CD4-positive, alpha-beta T cell treated with Interleukin-6 for 4 hours (primary cell): ENCODE measurements at places on chromosomes 7 and 10.

GRCh38 chr7:79876848-79877252, 257.8 kb upstream of the GNAI1 start:
- DNase-seq: no peak

- no peak for DNase-seq
These were observed 1215.5 kb upstream of the LRRTM3 start for GRCh38 chr10:65710306-65710705.

GRCh38 chr7:2473496-2474180, 2.6 kb downstream of the GRIFIN start:
- DNase-seq: no peak

GRCh38 chr10:121684276-121684675, 86.0 kb upstream of the FGFR2 start:
- no peak for DNase-seq

GRCh38 chr7:12728192-12728538, 40.7 kb downstream of the ARL4A start:
- DNase-seq: no peak

- DNase-seq: no peak
These were observed 386.7 kb downstream of the SORCS1 start for GRCh38 chr10:106777841-106778240.

DNA sequence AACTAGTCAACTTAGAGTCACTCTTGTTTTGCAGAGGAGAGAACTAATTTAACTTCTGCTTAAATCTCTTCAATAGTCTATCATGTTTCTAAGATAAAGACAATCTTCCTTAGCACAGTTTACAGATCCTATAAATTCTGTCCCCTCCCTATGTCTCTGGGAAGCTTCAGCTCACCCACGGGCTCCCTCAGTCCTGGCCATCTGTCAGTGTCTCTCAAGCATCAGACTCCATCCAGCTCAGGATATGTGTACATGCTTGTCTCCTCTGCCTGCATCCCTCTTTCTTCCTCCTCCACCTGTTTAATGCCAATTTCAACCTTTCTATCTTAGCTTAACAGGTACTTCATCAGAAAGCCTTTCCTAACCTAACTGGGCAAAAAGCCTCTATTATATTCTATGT, 177.1 kb upstream of the PTER start:
- no peak for DNase-seq

DNA sequence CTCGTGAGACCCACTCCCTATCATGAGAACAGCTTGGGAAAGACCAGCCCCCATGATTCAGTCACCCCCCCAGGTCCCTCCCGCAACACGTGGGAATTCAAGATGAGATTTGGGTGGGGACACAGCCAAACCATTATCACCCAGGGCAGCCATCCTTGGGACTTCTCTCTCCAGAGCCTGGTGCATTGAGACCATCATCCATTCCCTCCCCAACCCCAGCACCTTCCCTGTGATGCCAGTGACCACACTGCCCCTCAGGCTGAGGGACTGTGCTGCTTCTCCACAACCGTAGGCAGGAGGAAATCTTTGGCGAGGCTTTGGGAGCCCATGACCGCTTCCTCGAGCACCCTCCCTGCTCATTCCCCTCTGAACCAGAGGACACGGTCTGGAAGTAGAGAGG, 64.4 kb downstream of the TACC2 start:
- DNase-seq: no peak

DNA sequence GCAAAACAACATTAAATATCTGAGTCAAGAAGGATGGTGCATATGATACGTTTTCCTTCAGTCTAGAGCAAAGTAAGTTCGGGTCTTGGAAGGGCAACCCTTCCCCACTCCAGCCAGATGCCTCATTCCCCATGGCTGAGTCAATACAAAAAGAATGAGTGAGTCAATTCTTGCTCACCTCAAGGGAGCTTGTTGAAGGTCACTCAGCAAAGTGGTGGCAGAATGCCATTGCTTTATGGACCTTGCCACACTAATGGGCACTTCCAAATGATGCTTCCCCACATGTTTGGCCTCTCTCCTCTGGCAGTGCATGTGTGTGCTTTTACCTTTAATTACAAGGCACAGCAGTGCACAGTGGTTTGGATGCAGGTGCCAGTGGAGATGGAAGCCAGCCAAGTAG, 296.5 kb downstream of the SORCS3 start:
- no peak for DNase-seq

DNA sequence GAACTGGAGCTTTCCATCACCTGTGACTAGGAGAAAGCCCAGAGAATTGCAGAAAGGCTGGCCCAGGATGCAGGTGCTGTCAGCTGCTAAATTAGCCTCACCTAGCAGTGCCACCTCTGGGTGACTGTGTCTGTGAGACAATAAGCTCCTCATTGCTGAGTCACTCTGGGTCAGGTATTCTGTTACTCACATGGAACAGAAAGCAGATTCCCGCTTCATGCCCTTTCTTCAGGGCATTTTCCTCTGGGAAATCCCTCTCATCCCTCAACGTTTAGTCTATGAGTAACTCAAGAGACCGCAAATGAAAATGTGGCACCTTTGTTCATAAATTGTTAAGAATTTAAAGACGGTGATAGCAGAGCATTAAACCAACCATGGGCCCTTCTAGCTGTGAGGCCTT, 184.0 kb downstream of the ADAM12 start:
- no peak for DNase-seq

- DNase-seq: no peak
These were observed 201.6 kb downstream of the TAX1BP1 start for GRCh38 chr7:27941522-27941921.

GRCh38 chr7:141381794-141382427, 169.3 kb upstream of the AGK start:
- no peak for DNase-seq

- DNase-seq: no peak
These were observed 73.6 kb downstream of the COBL start for GRCh38 chr7:51242881-51243518.

DNA sequence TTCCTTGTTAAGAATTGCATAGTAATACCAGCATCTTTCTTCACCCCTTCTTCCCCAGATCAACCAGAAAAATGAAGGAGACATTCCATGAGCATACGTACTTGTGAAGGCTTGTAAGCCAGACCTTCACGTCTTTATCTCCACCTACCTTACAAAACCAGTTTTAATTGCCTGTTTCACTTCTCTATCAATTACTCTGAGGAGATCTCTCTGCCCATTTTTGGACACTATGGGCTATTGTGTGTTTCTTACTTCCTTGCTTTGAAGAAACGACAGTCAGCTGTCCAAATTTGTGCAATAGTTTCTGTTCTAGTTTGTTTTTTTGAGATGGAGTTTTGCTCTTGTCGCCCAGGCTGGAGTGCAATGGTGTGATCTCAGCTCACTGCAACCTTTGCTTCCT, 349.7 kb upstream of the MBL2 start:
- no peak for DNase-seq

- DNase-seq: no peak
These were observed 101.3 kb downstream of the STRA8 start for GRCh38 chr7:135334830-135335543.

- no peak for DNase-seq
These were observed 141.3 kb downstream of the JMJD1C start for GRCh38 chr10:63324495-63324854.

- no peak for DNase-seq
These were observed 116.2 kb downstream of the AVL9 start for GRCh38 chr7:32611201-32612099.

GRCh38 chr10:49144058-49144720, 10.4 kb upstream of the FAM170B start:
- DNase-seq: no peak

DNA sequence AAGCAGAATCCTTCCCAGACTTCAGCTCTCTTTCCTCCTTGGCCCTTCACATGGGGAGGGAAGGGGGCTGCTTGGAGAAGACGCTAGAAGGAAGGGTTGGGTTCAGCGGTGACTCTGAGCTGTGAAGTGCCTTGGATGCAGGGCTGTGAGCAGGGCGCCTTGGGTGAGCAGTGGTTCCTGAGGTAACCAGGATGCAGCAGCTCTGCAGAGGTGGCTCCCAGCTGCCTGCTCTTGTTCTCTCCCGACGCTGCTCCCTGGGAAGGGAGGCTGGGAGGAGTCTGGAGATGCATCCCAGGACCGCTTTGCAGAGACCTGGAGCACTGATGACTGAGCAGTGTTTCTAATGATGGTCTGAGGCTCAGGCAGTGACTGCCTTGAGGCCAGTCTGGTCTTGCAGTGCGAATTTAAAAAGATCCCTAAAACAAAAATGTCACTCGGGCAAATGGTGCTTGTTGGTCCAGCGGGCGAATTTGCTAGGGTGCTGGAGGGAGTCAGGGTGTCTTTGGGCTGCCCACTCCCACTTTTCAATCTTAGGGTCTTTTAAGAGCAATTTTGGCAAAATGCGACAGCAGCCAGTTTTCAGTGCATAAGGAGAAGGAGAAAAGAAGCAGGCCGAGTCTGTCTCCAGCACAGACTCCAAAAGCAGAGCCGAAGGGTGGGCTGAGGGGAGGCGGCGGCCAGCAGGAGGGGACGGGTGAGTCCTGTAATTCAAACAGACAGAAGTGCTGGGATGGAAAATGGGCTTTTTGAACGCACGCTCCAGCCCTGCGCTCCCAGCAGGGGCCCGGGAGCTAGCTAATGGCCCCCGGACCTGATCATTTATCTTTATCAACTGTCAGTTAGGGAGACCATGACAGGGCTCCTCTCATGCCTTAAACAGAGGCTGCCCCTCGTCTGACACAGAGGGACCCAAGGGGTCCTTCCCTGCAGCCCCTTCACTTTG, 191.2 kb upstream of the SHH start:
- DNase-seq: no peak

- peak; percentile 26 for DNase-seq
These were observed 209.4 kb downstream of the CELF2 start for GRCh38 chr10:11227103-11227502.

DNA sequence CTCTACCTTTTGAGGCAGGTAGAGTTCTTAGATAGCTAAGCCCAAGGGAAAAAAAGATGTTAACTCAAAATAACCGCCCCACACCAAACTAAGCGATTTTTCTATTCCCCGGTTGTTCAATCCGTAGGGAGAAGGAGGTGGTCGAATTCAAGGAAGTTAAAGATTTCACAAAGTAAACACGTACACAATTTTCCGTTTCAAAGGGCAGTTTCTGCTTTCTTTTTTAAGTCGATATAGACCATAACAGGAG, 842 bp downstream of the KBTBD2 start:
- DNase-seq: no peak

DNA sequence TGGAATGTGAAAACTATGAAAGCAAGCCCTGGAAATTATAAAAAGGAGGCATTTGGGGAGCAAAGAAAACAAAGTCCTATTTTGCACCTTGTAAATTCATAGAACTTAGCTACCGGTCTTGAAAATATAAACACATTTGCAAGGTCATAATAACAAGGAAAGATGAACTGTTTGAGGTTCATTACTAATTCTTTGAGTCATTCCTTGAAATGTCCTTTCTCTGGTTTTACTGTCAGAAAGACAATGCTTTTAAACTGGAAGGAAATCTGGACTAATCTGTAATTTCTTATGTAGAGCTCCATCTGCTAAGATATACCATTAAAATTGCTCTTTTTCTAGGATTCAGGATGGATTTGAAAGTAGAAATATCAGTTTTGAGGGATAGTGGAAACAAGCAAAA, 1.4 kb downstream of the ERLIN1 start:
- no peak for DNase-seq

DNA sequence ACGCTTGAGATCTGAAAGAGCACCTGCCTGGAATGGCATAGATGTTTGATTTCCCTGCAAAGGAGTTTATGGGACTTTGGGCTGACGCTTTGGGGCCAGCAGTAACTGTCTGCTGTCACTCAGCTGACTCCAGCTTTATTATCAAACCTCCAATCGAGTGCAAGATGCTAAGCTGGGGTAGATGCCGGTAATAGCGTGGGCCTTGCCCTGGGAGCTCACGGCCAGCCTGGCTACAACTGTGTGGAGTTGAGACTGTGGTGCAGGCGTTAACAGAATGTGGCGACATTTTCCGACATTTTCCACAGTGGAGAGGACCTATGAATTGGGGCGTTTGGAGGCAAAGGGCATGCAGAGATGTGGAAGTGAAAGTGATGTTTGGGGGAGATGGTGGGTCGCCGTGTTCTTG, 1.3 kb downstream of the CHST12 start:
- no peak for DNase-seq

DNA sequence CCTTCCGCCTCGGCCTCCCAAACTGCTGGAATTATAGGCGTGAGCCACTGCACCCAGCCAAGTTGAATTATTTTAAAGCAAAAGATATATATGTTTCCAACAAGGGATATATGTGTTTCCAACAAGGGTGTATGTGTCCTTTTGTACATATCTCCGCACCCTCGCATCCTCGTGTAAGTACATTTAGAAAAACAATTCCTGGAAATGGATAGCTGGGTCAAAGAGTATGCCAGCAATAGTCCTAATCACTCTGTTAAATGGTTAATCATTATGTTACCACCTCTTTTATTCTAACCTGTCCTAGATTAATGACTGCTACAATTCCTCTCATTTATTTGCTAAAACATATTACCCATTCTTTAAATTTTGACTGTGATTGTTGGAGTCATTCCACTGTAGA, 28.0 kb downstream of the OR9A2 start:
- DNase-seq: no peak
